NCI-H774 (cell line): ENCODE measurements at places on chromosomes 1 and 21.
A peak's percentile ranks its signal among the peaks of the same experiment; 100 is the strongest.

GRCh38 chr1:101506541-101507164 is 269.8 kb downstream of the S1PR1 start:
- peak; percentile 12 for DNase-seq

DNA sequence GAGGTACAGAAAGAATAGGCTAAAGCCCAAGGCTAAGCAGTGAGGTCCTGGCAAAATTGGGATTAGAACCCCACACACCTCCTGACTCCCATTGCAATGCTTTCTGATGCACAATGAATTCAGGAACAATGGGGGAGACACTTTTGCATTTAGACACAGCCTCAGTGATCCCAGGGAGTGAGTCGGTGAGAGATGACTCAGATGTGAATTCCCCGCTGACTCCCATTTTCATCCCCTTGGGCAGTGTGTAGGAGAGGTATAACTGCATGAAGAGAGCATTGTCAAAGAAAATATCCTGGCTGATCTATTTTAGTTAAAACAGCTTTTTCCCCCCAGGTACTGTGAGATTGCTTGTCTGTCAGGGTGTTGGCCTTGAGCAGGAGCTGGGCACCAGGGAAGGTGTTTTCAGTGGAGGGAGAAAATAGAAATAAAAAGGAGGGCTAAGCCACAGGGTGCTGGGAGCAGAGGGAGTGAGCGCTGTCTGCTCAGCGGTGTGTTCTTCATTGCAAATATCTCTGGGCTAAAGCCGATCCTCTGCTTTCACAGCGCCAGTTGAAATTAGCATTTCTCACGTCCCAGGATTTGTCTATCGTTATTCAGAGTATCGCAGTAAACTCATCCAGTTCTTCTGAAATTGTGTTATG is 247.7 kb upstream of the PTBP2 start:
- DNase-seq, result no peak

DNA sequence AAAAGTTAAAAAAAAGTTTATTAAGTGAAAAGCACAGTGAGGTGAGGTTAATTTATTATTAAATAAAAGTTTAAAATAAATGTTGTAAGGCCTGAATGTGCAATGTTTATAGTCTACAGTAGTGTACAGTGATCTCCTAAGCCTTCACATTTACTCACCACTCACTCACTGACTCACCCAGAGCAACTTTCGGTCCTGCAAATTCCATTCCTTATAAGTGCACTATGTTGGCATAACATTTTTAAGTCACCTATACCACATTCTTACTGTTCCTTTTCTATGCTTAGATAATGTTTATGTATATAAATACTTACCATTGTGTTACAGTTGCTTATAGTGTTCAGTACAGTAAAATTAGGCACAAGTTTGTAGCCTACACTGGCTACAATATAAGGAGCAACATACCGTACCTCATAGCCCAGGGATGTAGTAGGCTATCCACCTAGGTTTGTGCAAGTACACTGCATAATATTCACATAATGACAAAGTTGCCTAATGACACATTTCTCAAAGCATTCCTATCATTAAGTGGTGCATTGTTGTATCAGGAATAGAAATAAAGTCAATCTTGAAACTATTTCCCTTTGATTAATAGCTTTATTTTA is 426.5 kb upstream of the BRINP3 start:
- DNase-seq, result no peak

DNA sequence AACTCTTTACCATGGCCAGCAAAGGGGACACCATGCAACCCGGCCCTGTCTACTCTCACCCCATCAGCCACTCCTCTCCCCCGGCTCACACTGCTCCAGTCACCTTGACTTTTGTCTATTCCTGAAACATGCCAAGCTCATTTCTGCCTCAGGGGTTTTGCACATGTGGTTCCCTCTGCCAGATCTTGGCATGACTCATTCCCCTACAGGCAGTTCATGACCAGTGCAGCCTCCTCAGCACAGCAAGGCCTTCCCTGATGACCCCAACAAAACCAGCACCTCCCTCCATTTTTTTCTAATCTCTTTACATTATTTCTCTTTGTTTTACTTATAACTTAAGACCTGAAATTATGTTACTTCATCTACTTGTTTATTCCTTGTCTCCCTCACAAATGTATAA is 58.6 kb upstream of the GJB5 start:
- no peak for DNase-seq

GRCh38 chr1:210587566-210587965 is 258.9 kb downstream of the HHAT start:
- DNase-seq, result no peak

DNA sequence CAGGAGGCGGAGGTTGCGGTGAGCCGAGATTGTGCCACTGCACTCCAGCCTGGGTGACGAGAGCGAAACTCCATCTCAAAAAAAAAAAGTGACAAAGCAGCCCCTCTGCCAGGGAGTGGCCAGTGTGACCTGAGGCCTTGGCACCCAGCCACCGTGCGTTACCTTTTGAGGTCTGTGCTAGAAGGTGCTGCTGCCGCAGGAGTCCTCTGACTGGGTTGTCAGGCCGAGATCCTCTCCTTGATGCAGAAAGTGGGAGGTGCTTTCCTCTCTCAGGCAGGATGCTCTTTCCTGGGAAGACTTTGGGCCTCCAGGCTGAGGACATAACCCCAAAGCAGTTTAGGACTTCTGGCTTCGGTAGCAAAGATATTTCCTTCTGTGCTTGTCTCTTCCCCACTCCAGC is 280.5 kb upstream of the VAMP3 start:
- DNase-seq, result no peak

GRCh38 chr1:223425550-223425949 is 32.3 kb downstream of the CCDC185 start:
- no peak for DNase-seq

- DNase-seq, result no peak
Observed at GRCh38 chr21:42534421-42535378, 21.0 kb downstream of the SLC37A1 start.

DNA sequence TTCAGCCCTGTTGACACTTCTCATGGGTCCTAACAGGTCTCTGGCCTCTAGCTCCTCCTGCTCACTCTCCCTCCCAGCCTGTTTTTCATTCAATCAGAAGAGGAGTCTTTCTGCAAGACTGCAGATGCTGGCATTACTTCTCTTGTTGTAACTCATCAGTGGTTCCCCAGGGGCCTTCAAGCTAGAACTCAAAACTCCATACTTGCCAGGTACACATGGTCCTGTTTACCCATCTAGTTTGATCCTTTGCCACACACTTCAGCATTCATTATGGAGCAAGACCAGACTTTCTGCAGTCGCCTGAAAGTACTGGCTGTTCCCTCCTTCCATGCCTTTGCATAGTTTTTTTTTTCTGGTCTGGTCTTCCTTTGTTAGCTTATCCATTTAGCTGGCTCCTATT is 47.9 kb downstream of the SERBP1 start:
- DNase-seq, result no peak

DNA sequence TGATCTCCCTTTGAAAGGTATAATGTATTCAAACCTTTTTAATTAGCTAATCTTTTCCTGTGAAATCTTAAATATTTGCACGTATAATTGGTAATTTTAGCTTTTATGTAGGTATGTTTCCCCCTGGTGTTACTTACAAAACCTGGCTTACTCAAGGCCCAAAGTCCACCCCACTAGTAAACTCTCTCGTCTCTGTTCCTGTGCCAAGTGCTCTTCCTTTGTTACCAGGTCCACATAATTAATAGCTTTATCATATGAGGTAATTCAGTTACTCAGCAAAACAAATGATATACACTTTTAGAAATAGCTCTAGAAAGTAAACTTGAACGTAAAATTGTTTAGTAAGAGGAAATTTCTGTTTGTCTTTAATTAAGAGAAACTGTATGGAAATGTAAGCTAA is 36.7 kb downstream of the NFIA start:
- DNase-seq, result peak; percentile 31
